ENCODE measurements at places on chromosomes 12 and 14. TPM values are rescaled to one million over a fixed set of nuclear protein-coding genes. Genes with fewer than 3 reads are reported as not detected.

GRCh38 chr14:92460541-92460915 is 53.1 kb upstream of the RIN3 start:
- DNase-seq, result no peak

DNA sequence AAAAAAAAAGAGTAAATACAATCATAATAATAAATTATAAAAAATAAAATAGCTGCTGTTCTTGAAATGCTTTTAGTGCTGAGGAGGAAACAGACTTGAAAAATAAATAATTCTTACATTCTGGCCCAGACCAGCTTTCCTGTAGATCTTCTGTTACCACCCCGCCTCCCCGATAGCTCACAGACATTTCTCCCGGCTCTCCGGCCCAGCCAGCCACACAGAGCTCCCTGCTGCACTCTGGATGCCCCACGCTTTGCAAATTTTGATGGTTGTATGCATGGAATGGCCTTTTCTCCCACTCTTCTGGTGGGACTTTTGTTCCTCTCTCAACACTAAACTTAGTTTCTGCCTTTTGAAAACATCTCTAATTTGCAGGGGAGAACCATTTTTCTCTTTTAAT is 249.3 kb downstream of the ATP23 start:
- no peak for DNase-seq

DNA sequence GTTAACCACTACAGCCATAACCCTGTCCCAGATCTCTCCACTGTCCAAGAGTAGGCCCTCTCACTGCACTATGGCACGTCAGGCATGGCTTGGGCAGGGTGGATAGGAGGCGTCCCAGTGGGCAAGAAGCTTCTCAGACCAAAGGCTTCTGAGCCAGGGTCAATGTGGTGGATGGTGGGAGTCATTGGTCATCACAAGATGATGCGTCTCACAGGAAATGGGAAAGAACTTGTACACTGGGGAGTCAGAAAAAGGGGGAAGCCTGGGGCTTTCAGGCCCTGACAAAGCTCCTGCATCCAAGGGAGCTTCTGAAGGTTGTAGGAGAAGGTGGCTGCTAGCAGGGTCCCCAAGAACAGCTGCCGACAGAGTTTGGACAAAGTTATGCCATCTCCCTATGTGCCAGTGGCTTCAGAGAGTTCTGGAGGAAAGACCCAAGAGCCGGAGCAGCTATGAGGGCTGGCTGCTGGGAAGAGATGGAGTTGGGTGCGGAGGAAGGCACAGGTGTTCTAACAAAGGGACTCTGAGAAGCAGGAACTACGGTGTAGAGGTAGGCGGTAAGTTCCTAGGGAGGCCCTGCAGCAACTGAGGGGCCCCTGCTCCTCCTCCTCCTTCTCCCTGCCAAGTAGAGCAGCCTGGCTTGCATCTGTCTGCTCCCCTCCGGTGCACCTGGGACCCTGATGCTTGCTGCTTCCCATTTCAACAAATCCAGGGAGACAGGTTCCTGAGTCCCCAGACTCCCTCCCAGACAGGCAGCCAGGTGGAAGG is 81.1 kb downstream of the ARL6IP4 start:
- DNase-seq, result no peak

DNA sequence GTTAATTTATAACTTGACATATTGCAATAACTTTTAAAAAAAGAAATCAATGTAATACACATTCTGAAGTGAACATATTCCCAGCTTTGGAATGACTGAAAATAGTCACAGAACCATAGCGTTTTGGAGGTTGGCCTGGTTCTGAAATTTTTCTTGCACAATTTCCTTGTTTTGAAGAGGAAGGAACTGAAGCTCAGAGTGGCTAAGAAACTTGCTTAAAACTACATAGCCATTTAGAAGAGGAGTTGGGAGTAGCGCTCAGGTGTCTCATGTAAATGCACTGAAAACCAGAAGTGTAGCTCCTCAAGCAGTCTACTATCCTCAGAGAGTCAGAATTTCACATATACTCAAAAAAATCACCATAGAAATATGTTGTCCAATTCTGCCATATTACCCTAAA is 41.2 kb downstream of the SLC38A1 start:
- no peak for DNase-seq

DNA sequence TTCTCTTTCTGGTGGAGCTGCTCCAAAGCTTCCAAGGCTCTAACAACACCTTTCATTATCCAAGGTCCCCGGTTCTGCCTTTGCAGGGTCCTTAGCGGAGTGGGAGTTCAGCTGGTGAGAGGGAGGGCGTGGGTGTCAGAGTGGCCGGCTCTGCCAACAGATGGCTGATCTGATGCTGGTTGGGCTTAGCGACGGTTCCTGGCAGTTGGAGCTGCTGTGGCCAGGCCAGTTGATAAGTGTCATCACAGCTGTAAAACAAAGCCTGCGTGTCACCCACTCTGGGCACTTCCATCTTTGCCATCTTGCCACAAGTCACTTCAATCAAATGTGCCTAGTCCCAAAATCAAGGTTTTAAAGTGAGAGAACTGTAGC is 36.3 kb downstream of the RIN3 start:
- no peak for DNase-seq

DNA sequence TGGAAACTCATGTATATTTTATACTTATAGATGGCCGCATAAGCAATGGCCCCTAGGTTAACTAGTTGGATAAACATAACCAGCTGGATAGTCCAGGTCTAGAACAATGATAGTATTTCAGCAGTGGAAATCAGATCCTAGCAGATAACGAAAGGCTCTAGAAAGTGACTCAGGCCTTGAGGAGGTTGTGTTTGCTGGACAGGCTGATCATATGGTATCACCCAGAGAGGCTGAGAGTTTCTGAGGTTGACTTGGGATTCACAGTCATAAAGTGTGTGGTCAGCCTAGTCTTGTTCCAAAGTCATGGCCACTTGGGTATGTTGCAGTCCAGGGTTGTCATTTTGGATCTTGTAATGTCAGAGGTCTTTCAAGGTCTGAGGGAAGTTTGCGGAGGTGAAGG is 16.8 kb downstream of the FLVCR2 start:
- no peak for DNase-seq

GRCh38 chr12:118513611-118514010 is 137.3 kb downstream of the SUDS3 start:
- no peak for DNase-seq

DNA sequence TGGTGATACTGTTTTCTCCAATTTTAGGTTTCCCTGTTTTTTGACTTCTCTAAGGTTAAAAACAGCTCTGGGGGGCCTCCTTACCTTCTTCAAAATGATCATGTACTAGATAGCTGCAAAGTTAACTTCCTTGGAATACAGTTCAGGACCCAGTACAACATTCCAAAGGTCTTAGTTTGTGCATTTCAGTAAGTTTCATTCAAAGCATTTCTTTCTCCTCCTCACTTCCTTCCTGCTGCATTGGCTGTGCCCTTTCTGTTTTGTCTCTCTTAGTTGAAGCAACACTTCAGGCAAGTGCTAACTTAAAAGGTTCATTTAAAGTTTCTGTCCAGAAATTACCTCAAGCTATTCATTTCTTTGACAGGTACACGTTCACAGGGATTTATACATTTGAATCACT is 95.7 kb downstream of the SCN8A start:
- DNase-seq, result no peak

GRCh38 chr14:70999117-70999516 is 91.9 kb downstream of the PCNX1 start:
- DNase-seq, result no peak

DNA sequence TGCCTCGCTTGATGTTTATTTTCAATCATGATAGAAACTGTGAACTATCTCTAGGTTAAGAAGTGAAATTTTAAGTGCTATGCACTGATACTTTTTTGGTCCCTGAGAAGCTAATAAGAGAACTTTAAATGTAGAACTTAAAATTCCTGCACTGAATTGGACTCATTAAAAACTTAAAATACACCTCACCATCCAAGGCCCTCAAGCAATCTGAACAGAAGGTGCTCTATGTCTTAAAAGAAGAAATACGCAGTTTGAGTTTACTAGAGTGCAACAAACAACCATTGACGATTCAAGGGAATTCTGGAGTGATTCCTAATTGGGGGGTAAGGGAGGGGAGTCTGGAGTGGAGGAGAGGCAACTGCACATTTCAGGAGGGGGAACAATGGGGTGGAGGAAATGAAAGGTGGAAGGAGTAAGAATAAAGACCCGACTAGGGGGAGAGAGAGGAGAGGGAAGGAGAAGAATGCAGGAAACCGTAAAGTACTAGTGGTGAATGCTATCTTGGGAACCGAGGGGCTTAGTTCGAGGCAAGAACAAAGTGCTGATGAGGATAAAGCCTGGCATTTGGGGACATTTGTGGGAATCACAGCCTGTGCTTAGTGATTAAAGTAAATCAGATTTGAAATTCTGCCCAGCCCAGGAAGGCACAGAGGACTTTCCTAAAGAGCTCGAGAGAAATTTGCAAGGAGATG is 389.7 kb downstream of the AACS start:
- no peak for DNase-seq

DNA sequence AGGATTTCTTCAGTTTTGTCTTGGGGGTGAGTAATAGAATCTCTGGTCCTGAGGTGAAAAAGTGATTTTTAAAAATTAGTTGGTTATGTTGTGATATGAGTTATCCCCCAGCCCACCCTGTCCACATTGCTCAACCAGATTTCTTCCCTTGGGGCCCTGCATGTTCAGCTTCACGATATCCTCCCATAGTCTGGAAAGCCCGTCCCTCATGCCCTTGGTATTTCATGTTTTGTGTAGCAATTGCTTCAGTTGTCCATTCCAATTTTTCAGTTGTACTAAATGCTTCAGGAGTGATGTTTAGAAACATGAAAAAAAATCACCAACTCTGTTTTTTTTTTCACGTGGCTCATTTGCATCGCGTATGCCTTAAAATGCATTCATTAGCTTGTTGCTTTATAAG is 17.5 kb upstream of the BICD1 start:
- no peak for DNase-seq

GRCh38 chr12:92496790-92497189 is 206.0 kb upstream of the PLEKHG7 start:
- no peak for DNase-seq

DNA sequence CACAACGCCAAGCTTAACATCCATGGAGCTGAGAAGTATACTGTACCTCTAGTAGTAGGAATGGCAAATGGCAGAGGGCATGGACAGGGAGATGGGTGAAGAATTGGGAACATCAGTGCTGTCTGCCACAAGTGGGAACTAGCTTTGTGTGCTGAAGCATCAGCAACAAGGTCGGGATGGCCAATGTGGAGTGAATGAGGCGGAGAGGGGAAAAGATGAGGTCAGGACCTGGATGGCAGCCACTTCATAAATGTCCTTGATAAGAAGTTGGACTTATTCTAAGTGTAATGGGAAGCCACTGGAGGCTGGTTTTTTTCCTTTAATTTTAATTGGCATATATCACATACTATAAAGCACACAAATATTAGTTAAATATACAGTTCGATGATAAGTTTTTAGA is 21.9 kb upstream of the CLMN start:
- no peak for DNase-seq

- DNase-seq, result no peak
These were observed 58.7 kb downstream of the TESC start for GRCh38 chr12:117040496-117040895.

Gene WIF1
- total RNA-seq, result 4.1 TPM
